Activated CD4-positive, alpha-beta T cell treated with anti-CD3 and anti-CD28 coated beads, Interleukin-2, amount 10 ng/mL, durations not matched to agents 24 days and 14 days (primary cell): ENCODE measurements at places on chromosomes 5 and 9. TPM values are rescaled to one million over a fixed set of nuclear protein-coding genes. Genes with fewer than 3 reads are reported as not detected.

- no peak for DNase-seq
Observed at GRCh38 chr9:81729135-81729534, 39.8 kb upstream of the TLE1 start.

DNA sequence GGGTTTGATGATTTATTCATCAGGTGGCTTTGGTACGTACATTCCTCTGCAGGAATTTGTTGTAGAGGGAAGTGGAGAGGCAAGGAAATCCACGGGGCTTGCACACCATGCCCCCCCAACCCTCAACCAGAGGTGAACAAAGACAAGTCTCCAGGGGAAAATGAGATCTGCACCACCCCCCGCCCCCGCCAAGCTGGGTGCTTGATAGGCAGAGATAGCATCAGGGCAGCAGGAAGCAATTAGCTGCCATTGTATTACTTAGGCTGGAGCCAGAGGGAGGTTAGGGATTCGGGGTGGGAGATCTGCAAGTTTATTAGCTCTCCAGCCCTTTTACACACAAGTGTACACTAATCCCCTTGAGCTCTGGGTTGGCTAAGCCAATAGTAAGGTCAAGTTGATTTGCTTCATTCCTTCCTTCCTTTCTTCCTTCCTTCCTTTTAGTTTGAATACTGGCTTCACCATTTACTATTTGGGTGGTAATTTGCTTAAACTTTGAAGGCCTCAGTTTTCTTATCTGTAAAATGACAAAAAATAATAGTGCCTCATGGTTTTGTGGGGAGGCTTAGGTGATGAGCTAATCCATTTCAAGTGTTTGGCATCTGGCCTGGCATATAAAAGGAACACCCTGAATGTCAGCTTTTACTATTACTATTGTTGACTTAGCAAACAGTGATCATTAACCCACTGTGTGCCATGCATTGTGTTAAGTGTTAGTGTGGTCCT is 34.1 kb downstream of the SPRY4 start:
- no peak for DNase-seq

Gene C9orf50
- total RNA-seq: not detected in 2 replicates

- DNase-seq: no peak
Observed at GRCh38 chr5:173321886-173322285, 6.3 kb downstream of the STC2 start.

GRCh38 chr5:181050016-181050415 is 9.9 kb downstream of the BTNL9 start:
- no peak for DNase-seq

Gene EGFLAM
- not detected in 2 replicates for total RNA-seq

Gene C5orf46
- not detected in 2 replicates for total RNA-seq

- DNase-seq: no peak
Observed at GRCh38 chr5:161396171-161396570, 150.4 kb downstream of the GABRB2 start.

Gene PAPPA
- total RNA-seq: not detected in 2 replicates

- no peak for DNase-seq
Observed at GRCh38 chr9:131587331-131587730, 42.0 kb downstream of the PRRT1B start.

GRCh38 chr9:37650873-37651768 is at the start of gene FRMPD1:
TSS of gene FRMPD1 (plus strand) at chr9:37650954. CDS start at chr9:37692642, 41,688 bp downstream.
- peak; percentile 90 for DNase-seq

Gene AGXT2
- total RNA-seq: not detected in 2 replicates
